Activated CD8-positive, alpha-beta T cell treated with anti-CD3 and anti-CD28 coated beads, Interleukin-2, amount 10 ng/mL, durations not matched to agents 7 days and 5 days (primary cell): ENCODE measurements at places on chromosomes 11 and 22. TPM values are rescaled to one million over a fixed set of nuclear protein-coding genes. Genes with fewer than 3 reads are reported as not detected.

LUZP2 gene
- not detected for total RNA-seq

HEPHL1 gene
- not detected for total RNA-seq

SMCO4 gene
- total RNA-seq = 18.0 TPM

TP53AIP1 gene
- total RNA-seq = not detected

OR51E2 gene
- not detected for total RNA-seq

B4GALNT4 gene
- total RNA-seq = 0.26 TPM

POTEH gene
- total RNA-seq = not detected

RIMBP3C gene
- 0.34 TPM for total RNA-seq

GPHA2 gene
- total RNA-seq = not detected

OVOL1 gene
- not detected for total RNA-seq

FOLH1 gene
- total RNA-seq = not detected

THY1 gene
- not detected for total RNA-seq

YPEL1 gene
- 8.8 TPM for total RNA-seq

TBC1D10A gene
- 47.6 TPM for total RNA-seq

NCF4 gene
- total RNA-seq = 48.2 TPM

SAA1 gene
- not detected for total RNA-seq

DUSP18 gene
- total RNA-seq = 7.6 TPM

EP300 gene
- 65.2 TPM for total RNA-seq

POLD3 gene
- 45.4 TPM for total RNA-seq

KRTAP5-7 gene
- not detected for total RNA-seq
